Activated CD4-positive, alpha-beta T cell treated with anti-CD3 and anti-CD28 coated beads, Interleukin-2, amount 50 U/mL, for 4 hours (primary cell): ENCODE measurements at places on chromosomes 11 and 22.

GRCh38 chr11:124514131-124514530, 29.3 kb downstream of the OR8B12 start:
- no peak for DNase-seq

DNA sequence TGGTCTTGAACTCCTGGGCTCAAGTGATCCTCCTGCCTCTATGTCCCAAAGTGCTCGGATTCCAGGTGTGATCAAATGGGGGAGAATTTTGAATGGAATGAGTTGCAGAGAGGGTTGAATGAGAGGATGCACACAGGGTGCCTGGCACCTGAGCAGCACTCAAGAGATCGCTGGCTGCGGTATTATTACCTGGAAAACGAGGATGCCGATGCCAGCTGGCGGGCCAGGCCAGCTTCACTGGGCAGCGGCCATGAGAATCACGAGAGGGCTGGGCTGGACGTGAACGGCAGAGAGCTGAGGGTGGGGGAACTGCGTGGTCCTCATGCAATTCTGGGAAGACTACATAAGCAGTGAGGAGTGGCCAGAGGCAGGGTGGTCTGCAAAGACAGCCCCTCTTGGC, 2.9 kb downstream of the MGAT3 start:
- DNase-seq = no peak

DNA sequence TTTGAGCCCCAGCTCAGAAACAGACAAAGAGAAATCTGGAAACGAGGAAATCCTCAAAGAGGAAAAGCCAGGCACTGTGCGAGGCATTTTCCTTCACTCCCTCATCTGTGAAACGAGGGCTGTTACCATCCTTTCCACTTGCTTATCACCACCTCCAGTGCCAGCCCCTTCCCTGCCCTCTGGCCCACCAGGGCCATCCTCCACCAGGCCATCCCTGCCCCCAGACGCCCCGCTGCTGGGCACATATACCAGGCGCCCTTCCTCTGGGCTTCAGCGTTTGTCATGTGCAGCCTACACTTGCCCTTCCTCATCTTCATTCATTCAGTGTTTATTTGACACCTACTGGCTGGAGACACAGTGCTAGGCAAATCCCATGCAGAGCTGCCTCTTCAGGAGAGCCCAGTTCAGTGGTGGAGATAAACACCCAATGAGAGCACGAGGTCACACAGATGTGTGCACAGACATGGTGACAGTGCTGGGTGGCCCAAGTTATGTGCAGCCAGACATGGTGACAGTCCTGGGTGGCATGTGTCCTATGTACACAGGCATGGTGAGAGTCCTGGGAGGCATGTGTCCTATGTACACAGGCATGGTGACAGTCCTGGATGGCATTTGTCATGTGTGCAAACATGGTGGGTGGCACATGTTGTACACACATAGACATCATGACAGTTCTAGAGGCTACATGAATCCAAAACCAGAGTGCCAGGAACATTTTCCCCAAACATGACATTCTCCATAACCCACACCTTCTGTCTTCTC, 9.7 kb downstream of the SPTBN2 start:
- no peak for DNase-seq

- no peak for DNase-seq
These were observed 936.5 kb downstream of the TBC1D22A start for GRCh38 chr22:47698906-47699305.

DNA sequence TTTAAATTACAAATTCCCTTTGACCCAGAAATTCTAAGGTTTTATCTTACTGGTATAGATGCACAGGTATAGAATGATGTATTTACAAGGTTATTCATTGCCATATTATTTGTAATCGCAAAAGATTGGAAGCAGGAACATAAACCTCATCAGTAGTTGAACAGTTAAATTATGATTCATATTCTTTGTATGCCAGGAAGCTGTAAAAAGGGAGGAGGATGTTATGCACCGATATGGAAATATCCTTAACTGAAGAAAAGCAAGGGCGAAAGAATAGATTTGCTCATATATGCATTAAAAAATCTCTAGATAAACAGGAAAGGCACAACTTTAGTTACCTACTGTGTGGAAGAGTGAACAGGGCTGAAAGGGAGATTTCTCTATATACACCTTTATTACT, 36.7 kb downstream of the PPFIA1 start:
- no peak for DNase-seq

DNA sequence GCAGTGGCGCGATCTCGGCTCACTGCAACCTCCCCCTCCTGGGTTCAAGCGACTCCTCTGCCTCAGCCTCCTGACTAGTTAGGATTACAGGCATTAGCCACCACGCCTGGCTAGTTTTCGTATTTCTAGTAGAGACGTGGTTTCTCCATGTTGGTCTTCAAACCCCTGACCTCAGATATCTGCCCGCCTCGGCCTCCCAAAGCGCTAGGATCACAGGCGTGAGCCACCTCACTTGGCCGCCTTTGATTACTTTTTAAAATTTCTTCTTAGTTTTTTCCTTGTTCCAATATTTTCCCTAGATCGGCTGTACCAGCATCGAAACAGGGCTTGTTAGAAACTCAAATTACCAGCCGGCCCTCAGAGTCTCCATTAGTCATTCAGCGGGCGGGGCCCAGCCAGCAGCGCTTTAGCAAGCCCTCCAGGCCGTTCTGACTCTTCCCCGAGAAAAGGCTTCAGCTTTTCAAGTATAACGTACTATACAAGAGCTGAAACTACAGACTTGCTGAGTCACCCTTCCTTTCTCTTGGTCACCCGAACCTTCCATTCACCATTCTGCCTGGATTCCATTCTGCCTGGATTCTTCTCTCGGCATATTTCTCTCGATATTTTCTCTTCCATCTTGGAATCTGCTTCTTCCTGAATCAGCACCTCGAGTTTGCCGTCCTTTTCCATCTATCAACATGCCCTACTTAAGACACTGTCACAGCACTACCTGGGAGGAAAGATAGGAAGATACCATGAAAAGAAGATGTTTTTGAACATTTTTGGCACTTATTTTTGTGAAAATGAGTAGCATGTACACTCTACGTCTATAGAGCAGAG, 6.7 kb upstream of the CAPRIN1 start:
- DNase-seq = no peak

DNA sequence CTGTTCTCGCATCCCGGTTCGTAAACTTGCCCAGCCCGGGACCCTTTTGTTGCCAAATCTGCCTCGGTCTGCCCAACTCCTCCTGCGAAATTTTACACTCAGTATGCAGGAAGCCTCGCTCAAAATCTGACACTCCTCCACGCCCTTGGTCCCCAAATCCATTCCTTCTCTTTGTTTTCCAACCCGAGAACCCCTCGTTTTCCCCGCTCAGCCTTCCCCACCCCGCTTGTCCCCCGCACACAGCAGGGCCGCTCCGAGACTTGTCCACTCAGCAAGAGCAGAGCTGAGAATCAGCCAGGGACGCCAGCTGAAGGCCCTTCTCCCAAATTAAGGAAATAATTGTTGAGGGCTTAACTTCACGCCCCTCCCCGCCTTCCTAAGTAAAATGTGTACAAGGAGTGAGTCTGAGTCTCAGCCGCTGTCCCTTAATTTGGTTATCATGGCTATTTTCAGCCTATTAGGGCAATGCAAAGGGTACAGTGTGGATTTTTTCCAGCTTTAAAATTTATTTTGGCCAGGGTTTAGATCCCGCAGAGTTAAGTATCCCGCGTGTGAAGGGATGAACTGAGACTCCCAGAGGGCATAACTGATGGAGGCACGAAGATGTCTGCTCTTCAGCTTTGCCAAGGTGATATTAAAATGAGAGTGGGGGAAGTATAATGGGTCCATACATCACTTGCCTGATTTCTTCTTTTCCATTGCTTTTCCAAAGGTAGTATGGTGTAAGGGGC, 581 bp upstream of the FBXO3 start:
- no peak for DNase-seq

DNA sequence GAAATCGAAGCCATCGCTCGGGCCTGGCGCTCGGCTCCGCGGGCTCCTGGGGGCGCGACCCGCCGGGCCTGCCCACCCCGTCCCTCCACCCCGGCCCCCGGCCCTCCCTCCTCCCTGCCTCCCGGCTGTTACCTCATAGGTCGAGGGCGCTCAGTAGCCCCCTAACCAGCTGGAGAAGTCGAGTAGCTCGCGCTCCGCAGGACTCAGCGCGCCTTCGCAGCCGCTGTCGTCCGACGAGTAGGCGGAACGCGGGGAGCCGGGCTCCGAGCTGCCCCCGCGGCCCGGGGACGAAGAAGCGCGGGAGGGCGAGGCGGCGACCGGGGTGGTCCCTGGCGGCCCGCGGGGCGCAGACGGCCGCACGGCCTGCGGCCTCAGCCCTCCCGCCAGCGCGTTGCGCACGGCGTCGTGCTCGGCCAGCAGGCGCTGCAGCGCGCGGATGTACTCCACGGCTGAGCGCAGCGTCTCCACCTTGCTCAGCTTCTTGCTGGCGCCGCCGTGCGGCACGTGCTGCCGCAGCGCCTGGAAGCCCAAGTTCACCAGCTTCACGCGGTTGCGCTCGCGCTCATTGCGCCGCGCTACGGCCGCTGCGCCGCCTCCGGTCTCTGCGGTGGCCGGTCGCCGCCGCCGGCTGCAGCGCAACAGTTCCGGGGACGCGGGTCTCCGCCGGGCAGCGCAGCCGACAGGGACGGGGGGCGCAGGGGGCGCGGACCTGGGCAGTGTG, 627 bp downstream of the ASCL2 start:
- peak; percentile 26 for DNase-seq

DNA sequence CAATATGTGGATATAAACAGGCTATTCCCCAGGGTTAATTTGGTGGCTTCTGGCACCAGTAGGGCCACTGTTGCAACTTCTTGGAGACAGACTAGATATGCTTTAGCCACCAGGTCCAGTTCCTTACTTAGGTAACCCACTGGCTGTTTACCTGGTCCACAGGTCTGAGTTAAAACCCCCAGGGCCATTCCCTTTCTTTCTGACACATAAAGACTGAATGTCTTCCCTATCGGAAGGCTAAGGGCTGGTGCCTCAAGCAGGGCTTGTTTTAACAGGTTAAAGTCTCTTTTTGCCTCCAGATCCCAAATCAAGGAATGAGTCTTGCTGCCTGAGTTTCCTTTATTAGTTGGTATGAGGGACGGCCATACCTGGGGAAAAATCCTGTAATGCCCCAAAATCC, 1052.7 kb upstream of the CNTN5 start:
- no peak for DNase-seq

GRCh38 chr22:20530368-20531153, 23.2 kb downstream of the MED15 start:
- DNase-seq = no peak

GRCh38 chr22:48899523-48900326, 927.9 kb downstream of the BRD1 start:
- DNase-seq = no peak

- DNase-seq = peak; percentile 31
These were observed 20.9 kb downstream of the SERGEF start for GRCh38 chr11:17991783-17992433.

- DNase-seq = no peak
These were observed 4.1 kb upstream of the GALR3 start for GRCh38 chr22:37819105-37819433.

- DNase-seq = no peak
These were observed 1.6 kb downstream of the ANO1 start for GRCh38 chr11:70079691-70080090.

- no peak for DNase-seq
These were observed 138.2 kb downstream of the DSCAML1 start for GRCh38 chr11:117658809-117659208.

DNA sequence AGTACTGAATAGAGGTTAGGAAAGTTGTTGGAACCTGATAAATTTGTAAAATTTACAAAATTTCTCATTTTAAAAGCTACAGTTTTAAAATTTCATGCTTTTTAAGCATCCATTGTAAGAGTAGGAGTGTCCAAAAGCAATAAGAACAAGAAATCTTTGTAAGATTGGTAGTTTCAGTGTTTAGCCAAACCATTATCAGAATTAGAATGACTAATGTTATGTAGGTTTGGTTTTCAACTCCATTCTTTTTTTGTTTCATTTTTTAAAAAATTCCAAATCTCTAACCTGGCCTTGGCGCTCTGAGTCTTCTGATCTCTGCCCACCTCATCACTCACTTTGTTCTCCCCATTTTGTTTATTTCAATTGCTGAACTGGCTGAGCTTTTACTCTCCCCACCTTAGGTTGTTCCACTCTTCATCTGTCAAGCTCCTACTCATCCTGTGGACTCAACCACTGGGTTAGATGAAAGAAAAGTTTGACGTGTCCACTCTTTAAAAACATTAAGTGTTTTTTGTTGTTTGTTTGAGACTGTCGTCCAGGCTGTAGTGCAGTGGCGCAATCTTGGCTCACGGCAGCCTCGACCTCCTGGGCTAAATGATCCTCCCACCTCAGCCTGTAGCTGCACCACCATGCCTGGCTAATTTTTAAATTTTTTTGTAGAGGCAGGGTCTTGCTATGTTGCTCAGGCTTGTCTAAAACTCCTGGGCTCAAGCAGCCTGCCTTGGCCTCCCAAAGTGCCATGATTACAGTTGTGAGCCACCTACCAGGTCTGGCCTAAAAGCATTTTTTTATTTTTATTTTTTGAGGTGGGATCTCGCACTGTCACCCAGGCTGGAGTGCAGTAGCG, 14.0 kb downstream of the EP300 start:
- DNase-seq = no peak

DNA sequence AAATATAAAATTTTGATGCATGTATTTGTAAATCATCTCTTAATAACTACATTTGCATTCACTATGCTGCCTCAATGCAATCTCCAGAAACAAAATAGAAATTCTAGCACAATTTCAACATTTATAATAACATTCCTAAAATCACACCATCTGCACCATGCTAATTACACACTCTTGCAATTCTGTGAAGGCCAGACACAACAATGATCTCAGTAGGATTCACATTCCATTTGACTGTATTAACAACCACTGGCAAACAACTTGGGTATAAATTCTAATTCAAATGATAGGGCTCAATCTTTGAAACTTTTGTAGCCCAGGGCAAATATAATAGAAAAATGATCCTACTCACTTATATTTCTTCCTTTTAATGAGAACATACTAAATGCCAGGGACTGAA, 25.9 kb downstream of the RAB6A start:
- no peak for DNase-seq

- DNase-seq = peak; percentile 73
These were observed at the start of gene MPZL3 for GRCh38 chr11:118251858-118252652. Gene MPZL3, minus strand, starts transcription at chr11:118252365. Its CDS starts 71 bp downstream, at chr11:118252294.

- DNase-seq = no peak
These were observed 34.5 kb downstream of the MUC5B start for GRCh38 chr11:1257366-1257765.

DNA sequence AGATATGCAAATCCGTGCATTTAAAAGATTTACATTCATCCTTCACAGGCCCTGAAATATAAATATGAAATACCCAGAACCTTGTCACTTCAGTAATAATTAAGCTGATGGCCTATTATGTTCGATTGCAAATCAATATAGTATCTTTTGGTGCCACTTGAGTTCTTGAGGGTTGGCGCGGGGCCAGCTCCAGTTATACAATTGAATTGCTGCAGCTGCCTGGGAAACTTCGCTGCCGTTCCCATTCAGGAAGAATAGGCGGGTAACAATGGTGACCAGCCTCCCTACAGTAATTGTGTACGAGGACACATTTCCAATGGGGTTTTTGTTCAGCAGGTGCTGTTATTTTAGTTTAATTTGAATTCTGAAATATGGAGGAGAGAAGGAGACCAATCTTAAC, 451.2 kb downstream of the INSC start:
- DNase-seq = no peak

GRCh38 chr22:47059701-47060161, 297.3 kb downstream of the TBC1D22A start:
- DNase-seq = no peak
